ENCODE measurements at places on chromosomes 11 and 22. TPM values are rescaled to one million over a fixed set of nuclear protein-coding genes. Genes with fewer than 3 reads are reported as not detected.

NCAM1 gene
- total RNA-seq, result 33.0 TPM

SLC37A2 gene
- total RNA-seq, result 0.31 TPM

GAS2 gene
- total RNA-seq, result 1.8 TPM

CHRM4 gene
- total RNA-seq, result 0.42 TPM

FAM180B gene
- total RNA-seq, result not detected

ACAT1 gene
- total RNA-seq, result 125 TPM

SMTNL1 gene
- not detected for total RNA-seq

OR51E2 gene
- 0.21 TPM for total RNA-seq

PTPN5 gene
- total RNA-seq, result not detected

DEFB131B gene
- total RNA-seq, result not detected

PPFIBP2 gene
- 7.4 TPM for total RNA-seq

FREY1 gene
- 0.21 TPM for total RNA-seq

ACTN3 gene
- not detected for total RNA-seq

SEC14L6 gene
- not detected for total RNA-seq

C1QTNF4 gene
- total RNA-seq, result 0.39 TPM

ZNF214 gene
- not detected for total RNA-seq

GRCh38 chr22:23533328-23533762 is 46.7 kb downstream of the IGLL1 start:
- H3K27me3 ChIP-seq, result no peaks in the 10 kb centered on the region
- H3K27ac ChIP-seq, result no peak overlapping the region
- H3K36me3 ChIP-seq, result no peaks in the 10 kb centered on the region
- H3K4me3 ChIP-seq, result no peak overlapping the region

DNA sequence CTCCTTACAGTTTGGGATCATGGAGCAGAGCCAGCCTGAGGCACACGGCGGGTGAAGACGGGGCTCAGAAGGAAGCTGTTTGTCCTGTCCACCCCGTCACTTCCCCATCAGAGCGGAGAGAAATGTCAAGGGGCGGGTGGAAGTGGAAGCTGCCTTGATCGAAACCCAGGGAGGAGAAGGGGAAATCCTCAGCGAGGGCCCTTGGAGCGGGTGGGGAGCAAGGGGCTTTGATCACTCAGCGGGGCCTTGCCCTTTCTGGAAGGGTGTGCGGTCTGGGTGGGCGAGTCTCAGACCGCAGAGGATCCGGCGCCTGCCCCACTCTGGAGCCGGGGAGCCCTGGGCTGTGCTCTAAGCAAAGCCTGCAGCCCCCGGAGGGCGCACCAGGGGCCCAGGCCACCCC is 320.4 kb downstream of the NTM start:
- H3K4me1 ChIP-seq, result no peaks in the 10 kb centered on the region
- no peak overlapping the region for H3K27ac ChIP-seq
- H3K27me3 ChIP-seq, result no peaks in the 10 kb centered on the region
- no peak overlapping the region for H3K4me3 ChIP-seq
- no peak for DNase-seq

GRCh38 chr11:1437500-1437899 is 47.8 kb downstream of the BRSK2 start:
- no peaks in the 10 kb centered on the region for H3K27me3 ChIP-seq
- no peak for DNase-seq
- H3K27ac ChIP-seq, result no peak overlapping the region
- H3K4me1 ChIP-seq, result no peaks in the 10 kb centered on the region

GRCh38 chr22:21889251-21889990 is 22.0 kb upstream of the MAPK1 start:
- no peaks in the 10 kb centered on the region for H3K27me3 ChIP-seq
- no peak overlapping the region for H3K4me3 ChIP-seq
- no peaks in the 10 kb centered on the region for H3K36me3 ChIP-seq
- no peak for DNase-seq
- no peak overlapping the region for H3K27ac ChIP-seq

GRCh38 chr11:695538-696248 is at the start of gene TMEM80:
TSS of gene TMEM80 (plus strand) at chr11:695816. CDS start at chr11:695828, 12 bp downstream.
- peak; percentile 93 for DNase-seq
- H3K4me1 ChIP-seq, result peaks cover 7% of the 10 kb centered on the region
- H3K27me3 ChIP-seq, result no peaks in the 10 kb centered on the region
- no peaks in the 10 kb centered on the region for H3K36me3 ChIP-seq

GRCh38 chr11:55942785-55943392 is 6.7 kb upstream of the OR5I1 start:
- H3K27ac ChIP-seq, result no peak overlapping the region
- no peaks in the 10 kb centered on the region for H3K27me3 ChIP-seq
- H3K4me1 ChIP-seq, result no peaks in the 10 kb centered on the region
- no peak overlapping the region for H3K4me3 ChIP-seq

DNA sequence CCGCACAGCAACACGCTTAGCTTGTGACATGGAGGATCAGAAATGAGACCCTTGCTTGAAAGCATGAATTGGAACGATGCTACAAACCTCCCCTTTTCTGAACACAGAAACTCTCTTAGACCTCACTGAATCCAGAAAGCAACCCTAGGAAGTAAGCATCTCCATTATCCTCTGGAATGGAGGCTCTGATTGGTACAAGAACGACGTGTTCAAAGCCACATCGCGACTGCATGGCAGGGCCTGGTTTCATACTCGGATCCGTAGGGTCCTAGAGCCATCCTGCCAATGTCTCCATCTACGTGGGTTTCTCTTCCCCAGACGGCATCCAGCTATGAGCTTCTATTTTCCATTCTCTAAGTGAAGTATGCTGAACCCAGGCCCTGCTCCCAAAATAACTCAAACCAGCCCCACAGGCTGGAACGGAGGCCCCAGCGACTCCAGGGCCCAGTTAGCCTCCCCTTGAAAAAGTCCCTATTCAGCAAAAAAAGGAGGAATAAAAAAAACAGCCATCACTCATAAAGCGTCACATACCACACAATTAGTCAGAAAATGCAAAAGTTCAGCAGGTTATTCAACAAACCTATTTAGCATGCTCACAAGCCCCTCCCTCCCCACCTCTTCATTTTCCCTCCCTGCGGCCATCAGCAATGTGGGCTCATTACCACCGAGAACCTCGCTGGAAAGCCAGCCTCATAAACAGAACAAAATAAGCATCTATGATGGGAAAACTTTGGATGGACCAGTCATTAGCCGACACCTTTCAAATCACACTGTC is 7.1 kb upstream of the MN1 start:
- no peaks in the 10 kb centered on the region for H3K36me3 ChIP-seq
- no peak overlapping the region for H3K27ac ChIP-seq
- H3K4me1 ChIP-seq, result peaks cover 7% of the 10 kb centered on the region
- H3K27me3 ChIP-seq, result no peaks in the 10 kb centered on the region
- DNase-seq, result no peak

- no peak overlapping the region for H3K4me3 ChIP-seq
- H3K4me1 ChIP-seq, result no peaks in the 10 kb centered on the region
- H3K27ac ChIP-seq, result no peak overlapping the region
- H3K36me3 ChIP-seq, result no peaks in the 10 kb centered on the region
- no peaks in the 10 kb centered on the region for H3K27me3 ChIP-seq
Measured at GRCh38 chr11:18775492-18776292, 15.9 kb downstream of the PTPN5 start.

- H3K4me3 ChIP-seq, result no peak within 1 kb of the TSS
- H3K4me1 ChIP-seq, result peaks cover 7% of the 10 kb centered on the region
- DNase-seq, result no peak
- no peak within 1 kb of the TSS for H3K27ac ChIP-seq
Measured at GRCh38 chr11:68980776-68981065, at the start of gene MRGPRD. TSS of gene MRGPRD (minus strand) at chr11:68980986. CDS start at chr11:68980986, 0 bp downstream.

- H3K36me3 ChIP-seq, result no peaks in the 10 kb centered on the region
- H3K27ac ChIP-seq, result no peak overlapping the region
- peaks cover 6% of the 10 kb centered on the region for H3K27me3 ChIP-seq
- H3K4me3 ChIP-seq, result no peak overlapping the region
- no peak for DNase-seq
- H3K4me1 ChIP-seq, result no peaks in the 10 kb centered on the region
Measured at GRCh38 chr11:118267486-118267885, 3.4 kb upstream of the MPZL2 start.

- no peak for DNase-seq
- H3K4me1 ChIP-seq, result peaks cover 21% of the 10 kb centered on the region
- no peak overlapping the region for H3K27ac ChIP-seq
- H3K36me3 ChIP-seq, result no peaks in the 10 kb centered on the region
- no peak overlapping the region for H3K4me3 ChIP-seq
Measured at GRCh38 chr22:44354288-44354687, 41.5 kb upstream of the SHISAL1 start.

DNA sequence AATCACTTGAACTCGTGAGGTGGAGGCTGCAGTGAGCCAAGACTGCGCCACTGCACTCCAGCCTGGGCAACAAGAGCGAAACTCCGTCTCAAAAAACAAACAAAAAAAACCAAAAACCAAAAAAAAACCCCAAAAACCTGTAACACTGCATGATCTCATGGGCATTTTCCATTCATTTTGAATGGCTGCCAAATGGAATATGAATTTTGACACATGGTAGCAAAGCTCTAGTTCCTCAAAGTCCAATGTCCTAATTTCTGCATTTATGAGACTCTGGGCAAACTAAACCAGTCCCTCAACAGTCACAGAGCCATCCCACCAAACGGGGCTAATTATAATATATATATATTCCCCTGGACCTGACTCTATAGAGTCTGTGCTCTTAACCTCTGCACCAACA is 61.8 kb downstream of the SGSM3 start:
- no peak overlapping the region for H3K27ac ChIP-seq
- no peaks in the 10 kb centered on the region for H3K27me3 ChIP-seq
- H3K4me1 ChIP-seq, result peaks cover 17% of the 10 kb centered on the region
- no peak overlapping the region for H3K4me3 ChIP-seq

DNA sequence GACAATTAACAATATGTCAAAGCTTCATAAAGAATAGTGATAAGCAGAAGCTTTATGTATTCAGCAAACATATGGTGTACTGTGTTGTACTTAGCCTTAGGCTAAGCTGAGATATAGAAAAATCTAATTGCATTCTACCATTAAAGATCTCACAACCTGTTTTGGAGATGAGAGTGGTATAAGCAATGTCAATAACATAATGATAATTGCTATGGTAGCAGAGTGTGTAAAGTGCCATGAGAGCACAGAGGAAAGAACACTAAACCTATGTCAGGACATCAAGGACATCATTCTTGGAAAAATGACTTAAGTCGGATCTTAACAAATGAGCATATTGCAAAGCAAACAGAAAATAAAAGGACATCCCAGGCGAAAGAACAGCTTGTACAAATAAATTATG is 28.6 kb upstream of the ANGPTL5 start:
- no peaks in the 10 kb centered on the region for H3K4me1 ChIP-seq
- H3K36me3 ChIP-seq, result no peaks in the 10 kb centered on the region
- no peak for DNase-seq
- no peaks in the 10 kb centered on the region for H3K27me3 ChIP-seq

- H3K27me3 ChIP-seq, result peaks cover 22% of the 10 kb centered on the region
- no peak overlapping the region for H3K27ac ChIP-seq
- no peaks in the 10 kb centered on the region for H3K4me1 ChIP-seq
- H3K36me3 ChIP-seq, result no peaks in the 10 kb centered on the region
Measured at GRCh38 chr11:45489281-45489905, 176.0 kb downstream of the CHST1 start.

DNA sequence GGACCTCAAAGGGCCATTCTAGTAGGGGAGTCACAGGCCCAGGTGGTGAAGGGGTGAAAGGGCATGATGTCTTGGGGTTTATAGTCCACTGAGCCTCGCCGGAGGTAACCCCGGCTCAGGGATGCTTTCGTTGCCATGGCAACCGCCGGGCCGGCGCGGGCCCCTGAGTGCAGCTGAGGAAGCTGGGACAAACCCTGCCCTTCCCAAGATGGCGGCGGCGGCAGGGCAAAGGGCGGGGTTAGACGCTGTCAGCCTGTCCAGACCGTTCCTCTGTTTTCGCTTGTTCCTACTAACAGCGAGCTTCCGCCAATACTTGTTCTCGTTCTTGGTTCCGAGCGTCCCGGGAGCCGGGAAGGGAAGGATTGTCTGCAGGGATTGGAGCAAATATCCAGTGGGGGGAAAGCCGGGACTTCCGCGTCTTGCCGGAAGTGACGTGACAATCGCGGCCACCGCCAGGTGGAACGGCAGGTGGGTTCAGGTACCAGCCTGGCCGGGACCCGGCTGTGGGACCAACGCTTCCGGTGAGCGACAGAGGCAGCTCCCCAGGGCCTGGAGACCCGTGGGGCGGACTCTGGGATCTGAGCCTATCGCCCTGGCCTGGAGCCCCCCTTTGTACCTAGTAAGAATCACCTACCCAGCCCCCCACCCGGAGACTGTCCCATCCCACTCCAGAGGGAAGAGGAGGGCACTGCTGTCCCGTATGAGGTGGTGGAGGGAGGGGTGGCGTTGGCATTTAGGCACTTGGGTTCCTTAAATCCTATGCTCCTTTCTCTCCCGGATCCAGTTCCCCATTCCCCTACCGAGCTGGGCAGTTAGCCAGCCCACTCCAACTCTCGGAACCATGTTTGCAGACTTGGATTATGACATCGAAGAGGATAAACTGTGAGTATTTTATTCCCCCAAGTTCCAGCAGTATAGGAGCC is at the start of gene PICK1:
PICK1 (plus strand) TSS at position 436 of the 923 bp plus-strand sequence; CDS start at position 842, 406 bp downstream.
- no peaks in the 10 kb centered on the region for H3K27me3 ChIP-seq
- H3K36me3 ChIP-seq, result no peaks in the 10 kb centered on the region

- H3K4me1 ChIP-seq, result no peaks in the 10 kb centered on the region
- H3K27me3 ChIP-seq, result peaks cover 30% of the 10 kb centered on the region
- no peak overlapping the region for H3K4me3 ChIP-seq
- DNase-seq, result no peak
- H3K36me3 ChIP-seq, result no peaks in the 10 kb centered on the region
Measured at GRCh38 chr22:48099671-48100070, 1337.2 kb downstream of the TBC1D22A start.

GRCh38 chr11:44600261-44600660 is 34.8 kb downstream of the CD82 start:
- no peak overlapping the region for H3K27ac ChIP-seq
- no peaks in the 10 kb centered on the region for H3K36me3 ChIP-seq
- no peaks in the 10 kb centered on the region for H3K27me3 ChIP-seq
- no peak for DNase-seq

DNA sequence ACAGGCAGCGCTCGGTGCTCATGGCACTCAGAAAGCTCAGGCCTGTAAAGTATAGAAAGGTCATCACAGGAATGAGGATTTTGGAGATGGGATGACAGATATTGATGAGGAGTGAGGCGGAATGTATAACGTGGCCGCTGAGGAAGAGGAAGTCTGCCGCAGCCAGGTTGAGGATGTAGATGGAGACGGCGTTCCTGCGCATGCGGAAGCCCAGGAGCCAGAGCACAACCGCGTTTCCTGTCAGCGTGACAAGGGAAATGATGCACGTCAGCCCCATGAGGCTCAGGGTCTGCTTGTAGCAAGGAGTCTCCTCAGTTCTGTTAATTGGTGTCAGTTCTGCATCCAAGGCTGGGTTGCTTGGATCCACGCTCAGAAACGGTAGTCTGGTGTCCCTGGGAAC is 33.1 kb upstream of the MRGPRX1 start:
- no peak overlapping the region for H3K4me3 ChIP-seq
- no peaks in the 10 kb centered on the region for H3K4me1 ChIP-seq

DNA sequence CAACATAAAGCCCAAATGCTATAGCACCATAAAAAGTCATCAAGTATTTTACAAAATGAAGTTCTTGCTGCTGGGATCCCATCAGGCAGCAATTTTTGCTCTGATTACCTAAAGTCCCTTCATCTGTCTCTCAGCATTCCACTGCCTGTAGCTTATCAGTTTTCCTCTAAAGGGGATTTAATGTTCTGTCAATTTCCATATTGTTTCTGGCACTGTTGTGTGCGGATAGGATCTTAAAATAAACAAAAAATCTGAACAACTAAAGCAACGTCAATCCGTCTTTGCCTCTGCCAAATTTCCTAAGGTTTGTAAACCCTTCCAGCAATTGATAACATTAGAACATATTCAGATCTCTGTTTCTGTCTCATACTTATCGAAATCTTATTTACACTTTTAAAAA is 1126.3 kb upstream of the RAG2 start:
- no peak for DNase-seq
- no peak overlapping the region for H3K27ac ChIP-seq
- H3K4me1 ChIP-seq, result no peaks in the 10 kb centered on the region

- H3K27me3 ChIP-seq, result no peaks in the 10 kb centered on the region
- peaks cover 17% of the 10 kb centered on the region for H3K4me1 ChIP-seq
- no peaks in the 10 kb centered on the region for H3K36me3 ChIP-seq
- no peak for DNase-seq
- H3K27ac ChIP-seq, result no peak overlapping the region
- H3K4me3 ChIP-seq, result no peak overlapping the region
Measured at GRCh38 chr22:37234736-37235711, 9.0 kb downstream of the RAC2 start.

All from SJSA1 (cell line).